ENCODE measurements at places on chromosomes 2 and 18.

- DNase-seq, result no peak
Measured at GRCh38 chr2:126676221-126677175, 20.5 kb downstream of the GYPC start.

DNA sequence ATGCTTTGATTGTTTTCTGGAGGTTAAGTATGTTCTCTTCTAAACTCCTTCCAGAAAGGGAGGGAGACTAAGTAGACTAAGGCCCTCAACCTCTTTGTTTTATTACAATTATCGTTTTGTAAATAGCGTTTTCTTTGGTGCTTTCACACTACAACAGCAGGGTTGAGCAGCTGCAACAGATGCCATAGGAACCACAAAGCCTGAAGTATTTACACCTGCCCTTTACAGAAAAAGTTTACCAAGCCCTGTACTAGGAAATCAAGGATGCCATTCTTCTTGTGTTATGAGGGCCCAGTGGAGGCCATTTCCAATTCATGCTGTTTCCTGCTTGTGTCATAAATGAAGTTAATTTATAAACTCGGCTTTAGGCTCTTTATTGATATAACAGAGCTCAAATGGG lies 914.8 kb downstream of the DCDC2C start:
- no peak for DNase-seq

DNA sequence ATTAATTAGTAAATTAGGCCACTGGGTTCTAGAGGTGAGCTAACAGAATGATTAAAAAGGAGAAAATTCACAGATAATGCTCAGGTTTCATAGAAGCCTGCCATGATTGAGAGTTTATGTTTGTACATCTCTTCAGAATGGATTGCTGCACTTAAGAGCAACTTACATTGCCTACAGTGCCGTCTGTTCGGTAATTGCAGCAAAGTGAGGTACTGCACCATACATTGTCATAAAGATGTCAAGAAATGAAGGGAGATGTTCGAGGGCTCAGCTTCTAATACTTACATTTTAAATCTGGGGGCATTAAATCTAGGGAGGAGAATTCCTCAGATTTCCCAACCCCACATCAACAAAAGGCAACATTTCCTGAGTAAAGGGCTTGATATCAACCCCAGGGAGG lies 976.2 kb upstream of the FANCL start:
- DNase-seq, result no peak

- DNase-seq, result no peak
Measured at GRCh38 chr2:10136101-10136934, 13.8 kb downstream of the RRM2 start.

DNA sequence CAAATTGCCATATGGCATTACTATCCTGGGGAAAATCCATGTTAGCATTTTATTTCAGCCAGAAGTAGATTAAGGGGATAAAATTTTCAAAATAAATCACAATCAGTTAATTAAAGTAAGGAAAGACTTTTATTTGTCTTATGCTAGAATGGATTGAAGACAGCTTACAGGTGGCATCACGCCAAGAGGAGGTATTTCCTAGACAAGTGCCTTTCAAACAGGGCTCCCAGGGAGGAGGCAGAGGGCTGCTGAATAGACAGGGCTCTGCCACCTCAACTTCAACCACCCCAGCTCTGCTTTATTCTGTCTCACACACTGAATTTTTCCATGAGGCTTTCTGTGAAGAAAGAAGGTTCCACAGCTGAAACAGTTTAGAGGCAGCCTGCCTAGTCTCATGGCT lies 12.2 kb downstream of the CCDC68 start:
- no peak for DNase-seq

DNA sequence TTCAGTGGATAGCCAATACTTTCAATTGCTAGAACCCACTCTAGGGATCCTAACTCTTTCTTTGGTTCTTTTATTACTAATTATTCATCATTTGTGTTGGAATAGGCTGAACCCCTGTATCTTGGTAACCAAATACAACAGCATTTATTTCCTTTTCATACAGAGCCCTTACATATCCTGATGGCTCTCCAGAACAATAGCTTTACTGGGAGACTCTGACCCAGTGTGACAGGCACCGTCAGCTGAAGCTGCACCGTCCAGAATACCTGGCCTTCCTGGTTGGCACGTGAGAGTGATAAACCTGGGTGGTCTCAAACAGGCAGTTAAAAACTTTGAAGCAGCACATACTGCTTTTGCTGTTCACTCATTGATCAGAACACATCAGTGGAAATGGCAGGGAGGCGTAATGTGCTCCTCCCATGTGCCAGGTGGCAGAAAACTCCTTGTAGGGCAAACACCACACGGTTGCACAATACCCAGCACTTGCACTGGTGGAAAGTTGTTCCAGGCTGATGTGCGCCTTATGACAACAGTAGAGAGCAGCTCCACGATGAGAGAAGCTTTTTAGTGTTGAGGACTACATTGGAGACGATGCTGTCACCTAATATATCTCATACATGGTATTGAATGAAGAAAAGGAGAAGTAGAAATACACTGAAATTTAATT lies 456.2 kb downstream of the PARD3B start:
- no peak for DNase-seq

GRCh38 chr2:38129987-38130386 lies 54.0 kb upstream of the CYP1B1 start:
- DNase-seq, result no peak

DNA sequence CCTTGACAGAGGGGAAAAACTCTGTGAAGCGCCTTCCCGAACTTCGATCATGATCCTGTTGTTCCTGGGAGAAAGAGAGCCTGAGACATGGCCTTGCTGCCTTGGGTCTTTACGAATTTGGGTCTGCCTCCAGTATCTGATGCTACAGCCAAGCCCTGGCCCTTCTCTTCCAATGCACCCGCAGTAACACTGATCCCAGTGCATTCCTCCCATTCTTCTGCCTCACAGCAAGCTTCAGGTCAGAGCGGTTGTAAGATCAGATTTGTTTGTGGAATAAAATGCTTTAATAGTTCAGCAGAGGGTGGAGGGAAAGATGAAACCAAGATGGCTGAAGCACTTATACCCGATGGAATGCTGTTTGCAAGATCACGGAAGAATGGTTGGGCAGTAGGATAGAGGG lies 196.7 kb upstream of the SIX2 start:
- DNase-seq, result no peak

DNA sequence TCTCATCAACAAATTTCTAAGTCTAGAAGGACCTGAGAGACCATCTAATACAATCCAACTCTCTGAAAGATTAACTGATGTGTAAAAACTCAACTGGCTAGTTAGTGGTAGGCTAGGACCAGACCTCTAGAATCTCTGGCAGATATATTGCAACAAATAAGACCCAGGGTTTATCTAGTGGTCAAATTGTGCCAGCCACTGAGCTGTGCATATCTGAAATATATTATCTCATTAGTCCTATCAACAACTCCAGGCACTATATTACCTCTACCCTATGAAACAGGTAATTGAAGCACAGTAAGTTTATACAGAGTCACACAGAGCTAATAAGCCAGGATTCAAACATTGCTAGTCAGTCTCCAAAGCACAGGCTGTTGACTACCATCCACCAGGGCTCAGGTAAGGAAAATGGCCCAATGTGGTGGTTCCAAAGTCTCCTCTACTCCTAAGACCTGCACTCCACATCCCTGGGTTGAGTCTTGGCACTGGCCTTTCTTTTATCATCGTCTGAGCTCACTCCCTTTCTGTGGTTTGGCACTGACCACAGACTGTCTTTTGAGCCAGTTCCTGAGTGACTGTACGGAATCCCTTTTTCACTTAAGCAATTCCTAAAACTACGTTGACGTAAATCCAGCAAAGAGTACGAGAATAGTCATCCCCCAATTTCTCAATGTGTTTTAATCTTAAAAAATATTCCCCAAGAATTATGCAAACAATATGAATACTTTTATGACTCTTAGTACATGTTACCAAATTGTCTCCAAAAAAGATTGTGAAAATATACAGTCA lies 11.9 kb upstream of the PID1 start:
- DNase-seq, result no peak

DNA sequence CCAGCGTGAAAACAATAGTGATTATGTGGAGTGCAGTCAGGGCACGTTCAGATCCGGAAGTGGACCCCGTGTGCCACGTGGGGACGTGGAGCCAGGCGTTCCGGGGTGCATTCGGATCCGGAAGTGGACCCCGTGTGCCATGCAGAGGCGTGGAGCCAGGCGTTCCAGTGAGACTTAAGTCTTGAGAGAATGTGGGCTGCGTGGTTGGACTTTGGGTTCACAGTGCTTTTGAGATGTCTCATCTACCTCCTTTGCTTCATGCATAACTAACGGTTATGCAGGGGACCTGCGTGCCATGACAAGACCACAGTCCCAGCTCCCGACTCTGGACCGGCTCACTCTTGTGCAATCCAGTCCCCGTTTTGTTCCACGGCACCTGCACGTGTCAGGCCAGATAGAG lies 28.8 kb downstream of the CTDP1 start:
- DNase-seq, result no peak

- DNase-seq, result no peak
Measured at GRCh38 chr2:228377533-228377932, 196.0 kb upstream of the SPHKAP start.

- no peak for DNase-seq
Measured at GRCh38 chr2:109370399-109371035, 241.5 kb downstream of the SH3RF3 start.

GRCh38 chr2:140975237-140975636 lies 1155.6 kb downstream of the LRP1B start:
- no peak for DNase-seq

DNA sequence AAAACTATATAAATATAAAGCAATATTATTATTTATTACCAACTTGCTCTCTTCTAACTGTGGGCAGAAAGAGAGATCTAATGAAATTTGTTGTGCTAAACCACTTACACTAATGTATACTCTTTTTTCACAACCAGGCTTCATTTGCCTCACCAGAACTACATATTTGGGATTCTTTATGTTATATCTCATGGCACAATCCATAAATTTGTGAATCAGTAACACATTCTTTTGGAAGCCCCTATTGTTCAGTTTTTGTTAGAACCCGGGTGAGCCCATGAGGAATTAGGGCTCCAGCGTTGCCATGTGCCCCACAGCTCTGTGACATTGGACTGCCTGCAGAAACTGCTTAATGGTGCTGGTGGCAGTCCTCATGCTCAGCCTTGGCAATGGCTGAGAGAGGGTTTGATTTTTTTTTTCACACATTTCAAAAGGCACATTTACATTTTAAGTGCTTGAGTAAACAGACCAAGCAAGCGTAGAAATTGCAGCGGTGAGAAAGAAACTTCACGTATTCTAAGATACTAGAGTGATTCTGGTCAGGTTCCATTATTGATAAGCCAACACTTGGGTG lies 15.3 kb downstream of the VIT start:
- no peak for DNase-seq
